ENCODE measurements at places on chromosomes 1 and 21.
A peak's percentile ranks its signal among the peaks of the same experiment; 100 is the strongest.

GRCh38 chr1:39115271-39116110 is 89.0 kb upstream of the MACF1 start:
- ATAC-seq: no peak

- ATAC-seq: no peak
Observed at GRCh38 chr21:43957128-43957571, 55.0 kb upstream of the TRAPPC10 start.

DNA sequence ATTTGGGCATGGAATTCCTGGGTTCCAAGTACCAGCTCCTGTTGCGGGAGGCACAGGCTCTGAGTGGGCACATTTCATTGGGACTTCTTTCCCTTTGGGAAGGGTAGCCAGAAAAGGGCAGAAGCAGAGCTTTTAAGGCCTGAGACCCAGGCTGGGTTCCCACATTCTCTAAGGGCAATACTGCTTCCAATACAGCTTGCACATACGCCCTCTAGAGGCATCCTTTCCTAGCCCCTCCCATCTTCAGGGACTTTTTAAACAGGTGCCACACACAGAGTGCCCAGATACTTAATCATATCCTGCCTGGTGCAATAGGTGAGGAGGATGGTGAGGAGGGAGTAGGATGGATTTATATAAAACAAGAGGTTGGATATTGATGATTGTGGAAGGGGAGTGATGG is 5.7 kb downstream of the GPR88 start:
- no peak for ATAC-seq

- no peak for ATAC-seq
Observed at GRCh38 chr1:221241157-221241556, 361.9 kb downstream of the HLX start.

GRCh38 chr1:217482356-217483102 is 148.4 kb downstream of the GPATCH2 start:
- ATAC-seq: no peak

- peak; percentile 90 for ATAC-seq
Observed at GRCh38 chr1:246199086-246199645, 307.9 kb downstream of the SMYD3 start.

- ATAC-seq: peak; percentile 4
Observed at GRCh38 chr1:2528966-2529783, 888 bp downstream of the HES5 start.

GRCh38 chr1:212623603-212624002 is 15.0 kb downstream of the ATF3 start:
- ATAC-seq: no peak

DNA sequence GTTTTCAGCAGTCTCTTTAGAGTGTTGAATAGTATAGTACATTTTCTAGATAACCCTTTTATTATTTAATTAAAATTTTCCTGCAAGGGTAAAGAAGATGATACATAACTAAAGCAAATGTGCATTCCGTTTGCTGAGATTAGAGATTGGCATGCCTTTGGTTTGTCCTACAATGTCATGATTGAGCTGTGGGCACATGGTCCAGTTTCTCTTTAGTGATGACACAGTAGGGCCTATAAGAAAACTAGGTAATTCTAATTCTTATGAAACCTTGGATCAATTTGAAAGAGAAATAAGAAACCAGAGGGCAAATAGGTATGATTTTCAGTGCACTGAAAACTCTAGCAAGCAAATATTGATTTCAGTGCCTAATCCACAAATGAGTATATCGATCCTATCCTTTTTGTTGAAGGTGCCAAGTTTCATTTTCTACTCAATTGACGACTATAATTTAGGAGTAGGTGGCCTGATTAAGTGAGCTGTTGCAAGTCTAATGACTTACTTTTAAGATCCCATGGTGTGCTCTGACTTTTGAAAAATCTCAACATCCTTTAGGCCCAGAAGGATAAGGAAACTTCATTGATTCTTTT is 128.0 kb upstream of the KCNK1 start:
- no peak for ATAC-seq

DNA sequence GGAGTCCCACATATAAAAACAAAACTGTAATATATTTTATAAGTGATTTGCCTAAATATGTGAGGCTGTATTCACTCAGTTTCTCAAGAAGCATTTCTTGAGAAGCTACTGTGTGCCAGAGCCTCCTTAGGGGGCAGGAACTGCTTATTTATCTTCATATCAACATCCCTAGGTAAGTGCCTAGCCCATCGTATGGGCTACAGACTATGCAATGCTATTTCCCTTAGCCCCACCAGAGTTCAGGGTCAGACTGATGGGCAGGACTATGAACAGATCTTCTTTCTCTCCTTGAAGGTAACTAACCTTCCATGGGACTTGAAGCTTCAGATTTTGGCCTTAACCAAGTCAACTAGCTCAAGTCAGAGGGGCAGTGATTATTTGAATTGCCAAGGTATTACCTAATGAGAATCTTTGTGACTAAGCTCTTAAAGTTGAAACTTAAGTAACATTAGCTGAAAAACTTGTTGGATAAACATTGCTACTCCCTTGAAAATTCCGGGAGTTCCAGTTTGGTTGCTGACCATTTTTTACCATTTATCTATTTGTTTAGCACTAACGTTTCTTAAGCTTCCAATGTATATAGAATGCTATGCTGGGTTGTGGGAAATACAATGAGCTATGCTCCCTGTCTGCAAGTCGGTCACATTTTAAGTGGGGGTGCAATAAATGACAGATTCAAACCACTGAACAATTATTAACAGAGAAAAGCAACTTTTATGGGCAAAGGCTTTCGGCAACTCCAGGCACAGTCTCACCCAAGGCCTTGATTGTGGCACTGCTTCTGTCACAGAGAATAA is 85.2 kb downstream of the GPR88 start:
- ATAC-seq: no peak

GRCh38 chr21:28899744-28900143 is 92.9 kb downstream of the LTN1 start:
- no peak for ATAC-seq

GRCh38 chr1:41742219-41742618 is 176.5 kb downstream of the HIVEP3 start:
- ATAC-seq: peak; percentile 89

DNA sequence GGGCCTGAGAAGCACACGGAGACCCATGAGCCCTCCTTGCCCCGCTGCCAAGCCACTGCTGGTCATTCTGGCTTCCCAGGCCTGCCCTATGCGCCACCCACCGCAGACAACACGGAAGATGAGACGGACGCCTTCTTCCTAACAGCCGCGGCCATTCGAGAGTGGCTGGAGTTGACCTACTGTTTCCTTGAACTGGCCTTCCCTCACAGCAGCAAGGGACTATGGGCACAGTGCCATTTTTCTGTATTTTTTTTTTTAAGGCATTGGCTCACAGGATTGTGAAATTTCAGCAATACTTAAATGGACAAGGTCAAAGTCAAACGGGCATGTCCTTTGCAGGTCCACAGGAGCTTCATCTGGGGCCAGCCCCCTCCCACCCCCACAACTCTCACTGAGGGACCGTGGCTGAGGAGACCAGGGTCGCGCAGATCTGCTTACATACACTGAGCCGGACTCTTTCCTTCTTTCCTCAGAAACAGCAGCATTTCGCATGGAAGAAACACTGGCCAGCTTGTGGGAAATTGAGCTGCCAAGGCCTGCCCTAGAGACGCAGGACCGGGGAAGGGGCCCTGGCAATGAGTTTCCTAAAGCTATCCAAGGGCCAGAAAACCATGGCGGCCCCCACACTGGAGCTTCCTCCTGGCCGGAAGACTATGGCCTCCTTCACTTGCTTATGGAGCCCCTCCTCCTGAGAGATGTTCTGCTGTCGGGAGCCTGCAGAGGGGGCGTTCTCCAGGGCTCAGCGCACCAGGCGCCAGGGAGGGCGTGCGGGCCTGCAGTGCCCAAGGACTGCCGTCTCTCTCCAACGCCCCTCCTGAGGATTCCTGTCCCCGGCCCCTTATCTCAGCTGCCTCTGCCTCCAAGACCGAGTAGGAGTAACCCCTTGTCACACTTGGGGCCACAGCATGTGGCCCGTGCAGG is 98.9 kb downstream of the PGBD5 start:
- ATAC-seq: no peak
